ENCODE measurements at places on chromosomes 3 and 15.

GRCh38 chr3:165523801-165524200 lies 313.4 kb downstream of the BCHE start:
- DNase-seq: no peak

- DNase-seq: no peak
These were observed 24.7 kb downstream of the CEMIP start for GRCh38 chr15:80803580-80804525.

DNA sequence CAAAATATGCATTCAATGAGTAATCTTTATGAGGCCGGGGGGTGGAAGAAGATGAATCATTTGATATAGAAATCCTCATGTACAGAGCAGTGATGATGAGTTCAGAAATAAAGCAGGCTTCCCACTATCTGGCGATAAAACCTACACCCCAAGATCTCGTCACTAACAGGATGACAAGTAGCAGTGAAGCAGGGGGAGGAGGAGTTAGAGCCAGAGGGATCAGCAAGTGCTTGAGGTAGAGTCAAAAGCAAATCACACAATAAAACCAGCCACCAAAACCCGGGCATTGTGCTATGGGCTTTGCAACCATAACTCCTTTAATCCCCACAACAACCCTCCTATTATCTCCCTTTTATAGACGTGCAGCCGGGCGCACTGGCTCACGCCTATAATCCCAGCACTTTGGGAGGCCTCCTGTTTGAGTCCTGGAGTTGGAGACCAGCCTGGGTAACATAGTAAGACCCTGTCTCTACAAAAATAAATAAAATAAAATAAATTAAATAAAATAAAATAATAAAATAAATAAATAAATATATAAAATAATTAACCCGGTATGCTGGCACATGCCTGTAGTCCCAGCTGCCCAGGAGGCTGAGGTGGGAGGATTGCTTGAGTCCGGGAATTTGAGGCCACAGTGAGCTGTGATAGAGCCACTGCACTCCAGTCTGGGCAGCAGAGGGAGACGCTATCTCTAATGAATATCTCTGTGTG lies 53.0 kb downstream of the STARD5 start:
- no peak for DNase-seq

DNA sequence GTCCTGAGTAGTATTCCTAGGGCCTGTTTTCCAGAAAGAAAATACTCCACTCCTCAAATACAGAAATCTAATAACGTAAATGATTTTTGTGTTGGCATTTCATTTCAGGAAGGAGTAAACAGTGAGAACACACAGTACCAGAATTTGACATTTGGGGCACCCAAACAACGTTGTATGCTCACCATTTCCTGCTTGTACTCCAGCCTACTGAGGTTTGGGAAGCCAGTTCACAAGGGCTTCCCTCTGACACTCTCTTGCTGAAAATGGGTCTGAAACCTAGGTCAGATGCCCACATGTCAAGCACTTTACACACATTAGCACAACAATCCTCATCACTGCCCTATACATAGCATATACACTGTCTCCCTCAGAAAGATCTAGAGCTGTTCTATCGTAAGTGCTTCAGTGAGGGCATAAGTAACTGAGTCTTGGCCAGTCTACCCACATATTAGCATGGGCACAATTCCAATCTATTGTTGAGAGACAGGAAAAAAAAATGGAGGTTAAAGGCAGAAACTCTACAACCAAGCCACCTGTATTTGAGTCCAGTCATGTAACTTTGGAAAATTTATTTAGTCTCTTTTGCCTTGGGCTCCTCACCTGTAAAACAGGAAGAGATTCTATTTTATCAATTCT lies 43.5 kb upstream of the RSL24D1 start:
- no peak for DNase-seq

DNA sequence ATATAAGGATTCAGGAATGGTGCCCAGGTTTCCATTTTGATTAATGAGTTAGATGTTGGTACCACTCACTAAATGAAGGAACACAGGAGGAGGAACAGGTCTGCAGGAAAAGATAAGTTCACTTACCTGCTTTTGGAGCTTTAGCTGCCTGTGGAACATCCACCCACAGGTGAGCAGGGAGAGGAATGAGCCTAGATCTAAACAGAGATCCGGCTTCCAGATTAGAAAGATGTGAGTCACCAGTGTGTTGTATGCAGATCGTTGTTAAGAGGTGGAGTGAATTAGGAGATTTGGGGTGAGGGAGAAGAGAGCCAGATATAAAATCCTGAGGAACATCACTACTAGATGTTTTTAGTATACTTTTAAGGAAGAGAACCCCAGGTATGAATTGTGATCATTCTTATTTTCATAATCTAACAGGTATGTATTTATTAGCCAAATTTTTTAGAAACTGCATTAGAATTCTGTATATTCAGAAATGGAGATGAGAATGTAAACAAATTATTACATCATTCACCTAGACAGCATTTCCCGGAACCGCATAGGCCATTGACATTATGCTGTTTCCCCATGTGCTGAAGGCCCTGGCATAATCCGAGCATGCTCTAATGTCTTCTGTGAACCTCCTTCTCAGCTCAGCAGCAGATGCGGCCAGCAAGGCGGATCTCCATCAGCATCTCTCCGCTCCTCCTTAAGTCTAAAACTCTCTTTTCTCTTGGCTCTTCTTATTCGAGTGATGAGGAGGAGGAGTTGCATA lies 118.2 kb downstream of the KLHL25 start:
- no peak for DNase-seq

DNA sequence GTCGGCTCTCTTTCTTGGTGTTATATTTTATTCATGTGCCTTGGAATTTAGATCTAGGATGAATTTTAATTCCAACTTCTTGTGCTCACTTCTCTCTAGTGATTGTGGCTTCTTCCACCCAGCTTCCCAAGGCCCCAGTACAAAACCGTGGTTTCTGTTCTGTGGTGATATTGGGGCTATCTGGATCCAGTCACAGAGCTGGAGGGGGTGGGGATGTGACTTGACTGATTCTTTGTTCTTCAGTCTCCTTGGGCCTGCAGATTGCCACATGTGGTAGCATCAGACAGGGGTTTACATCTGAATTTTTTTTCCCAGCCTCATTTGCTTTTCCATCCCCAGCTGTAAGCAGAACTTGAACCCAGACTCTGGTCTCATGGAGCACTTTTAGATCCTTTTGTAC lies 98.5 kb upstream of the ADAMTSL3 start:
- DNase-seq: no peak

DNA sequence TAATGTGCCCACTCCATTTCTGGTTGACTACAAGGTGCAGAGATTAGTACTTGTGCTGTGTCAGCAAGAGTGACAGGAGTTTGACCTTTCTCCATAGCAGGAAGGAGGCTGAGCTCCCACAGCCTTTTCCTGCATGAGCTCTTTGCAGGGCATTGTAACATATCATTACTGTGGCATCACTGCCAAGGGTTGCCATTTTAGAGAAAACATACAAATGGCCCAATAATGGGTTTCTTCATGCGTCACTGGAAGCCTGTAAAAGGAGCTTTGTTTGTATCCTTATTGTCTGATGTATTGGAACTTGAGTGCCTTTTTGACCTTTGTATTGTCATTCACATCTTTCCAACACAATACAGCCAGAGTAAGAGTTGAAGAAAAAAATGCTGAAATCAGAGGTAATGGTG lies 323.0 kb upstream of the CDIN1 start:
- no peak for DNase-seq

DNA sequence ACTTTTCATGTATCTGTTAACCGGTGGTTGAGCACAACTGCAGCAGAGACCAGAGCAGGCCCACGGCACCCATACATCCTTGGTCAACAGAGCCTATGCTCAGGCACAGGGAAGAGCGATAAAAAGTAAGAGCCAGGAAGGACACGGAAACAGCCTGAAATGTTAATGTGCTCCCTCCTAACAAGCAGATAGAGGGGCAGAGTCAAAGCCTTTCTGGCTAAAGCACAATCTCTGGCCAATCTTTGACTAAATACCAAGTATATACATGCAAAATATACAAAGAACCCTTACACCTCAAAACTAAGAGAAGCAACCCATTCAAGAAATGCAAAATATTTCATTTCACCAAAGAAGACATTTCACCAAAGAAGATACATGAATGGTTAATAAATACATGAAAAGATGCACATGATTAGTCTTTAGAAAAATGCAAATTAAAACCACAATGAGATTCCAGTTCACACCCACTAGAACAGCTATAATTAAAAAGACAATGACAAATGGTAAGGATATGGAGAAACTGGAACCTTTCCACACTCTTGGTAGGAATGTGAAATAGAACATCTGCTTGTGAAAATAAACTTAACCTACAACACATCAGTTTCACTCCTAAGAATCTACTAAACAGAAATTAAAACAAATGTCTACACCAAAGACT lies 88.0 kb downstream of the OSBPL10 start:
- DNase-seq: no peak

GRCh38 chr3:21859124-21860081 lies 108.4 kb upstream of the ZNF385D start:
- no peak for DNase-seq

GRCh38 chr15:88890495-88890894 lies 4.8 kb downstream of the HAPLN3 start:
- DNase-seq: no peak

- no peak for DNase-seq
These were observed 11.7 kb downstream of the ARHGEF26 start for GRCh38 chr3:154132777-154133375.

GRCh38 chr15:75673426-75674235 lies 25.9 kb downstream of the SNX33 start:
- DNase-seq: no peak

DNA sequence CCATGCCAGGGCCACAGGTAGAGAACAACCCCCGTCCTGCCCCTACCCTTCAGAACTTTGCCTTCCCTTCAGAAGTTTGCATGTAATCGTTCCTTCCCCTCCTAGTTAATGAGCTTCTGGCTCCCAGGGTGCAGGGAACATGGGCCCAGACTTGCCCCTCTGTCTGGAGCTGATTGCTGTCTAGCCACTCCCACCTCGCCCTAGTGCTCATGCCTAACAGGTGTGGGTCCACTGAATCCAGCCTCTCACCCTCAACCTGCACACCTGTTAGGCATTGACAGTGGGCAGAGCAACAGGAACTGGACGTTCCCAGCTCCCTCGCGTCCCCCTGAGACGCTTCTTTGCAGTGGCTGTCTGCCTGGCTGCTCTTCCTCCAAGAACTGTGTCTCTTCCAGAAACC lies 40.3 kb downstream of the WNT5A start:
- no peak for DNase-seq

- no peak for DNase-seq
These were observed 141.2 kb upstream of the GADL1 start for GRCh38 chr3:31035681-31036080.

DNA sequence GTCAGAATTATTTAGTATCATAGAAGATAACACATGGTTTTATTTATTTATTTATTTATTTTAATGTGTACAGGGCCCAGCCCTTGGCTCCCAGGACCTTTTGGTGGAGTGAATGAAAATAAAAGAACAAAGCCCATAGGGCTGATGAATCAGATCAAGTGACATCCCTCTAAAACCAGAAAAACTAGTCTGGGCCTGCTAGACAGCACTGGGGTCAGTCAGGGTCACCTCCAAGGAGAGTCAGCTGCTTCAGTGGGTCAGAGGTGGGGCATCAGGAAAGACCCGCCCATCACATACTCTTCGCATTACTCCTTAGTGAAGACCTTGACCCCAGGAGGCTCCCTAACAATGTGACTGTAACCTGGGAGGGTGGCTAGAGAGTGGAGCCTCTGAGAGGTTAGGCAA lies 12.8 kb downstream of the PPCDC start:
- DNase-seq: no peak

DNA sequence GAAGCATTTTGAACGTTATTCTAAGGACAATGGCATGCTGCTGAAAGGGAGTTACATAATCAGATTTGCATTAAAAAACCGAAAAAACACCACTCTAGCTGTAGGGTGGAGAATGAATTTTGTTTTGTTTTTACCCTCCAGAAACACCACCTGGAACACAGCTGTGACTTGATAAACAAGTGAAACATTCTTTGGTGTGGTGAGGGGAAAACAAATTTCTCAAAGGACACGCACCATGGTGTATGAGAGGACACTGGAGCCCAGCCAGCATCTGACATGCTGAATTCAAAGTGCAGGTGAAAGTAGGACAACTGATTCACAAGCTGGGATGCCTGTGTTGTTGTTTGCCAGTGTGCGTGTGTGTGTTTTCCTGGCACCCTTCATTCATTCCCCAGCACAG lies 554.5 kb upstream of the TBL1XR1 start:
- no peak for DNase-seq

DNA sequence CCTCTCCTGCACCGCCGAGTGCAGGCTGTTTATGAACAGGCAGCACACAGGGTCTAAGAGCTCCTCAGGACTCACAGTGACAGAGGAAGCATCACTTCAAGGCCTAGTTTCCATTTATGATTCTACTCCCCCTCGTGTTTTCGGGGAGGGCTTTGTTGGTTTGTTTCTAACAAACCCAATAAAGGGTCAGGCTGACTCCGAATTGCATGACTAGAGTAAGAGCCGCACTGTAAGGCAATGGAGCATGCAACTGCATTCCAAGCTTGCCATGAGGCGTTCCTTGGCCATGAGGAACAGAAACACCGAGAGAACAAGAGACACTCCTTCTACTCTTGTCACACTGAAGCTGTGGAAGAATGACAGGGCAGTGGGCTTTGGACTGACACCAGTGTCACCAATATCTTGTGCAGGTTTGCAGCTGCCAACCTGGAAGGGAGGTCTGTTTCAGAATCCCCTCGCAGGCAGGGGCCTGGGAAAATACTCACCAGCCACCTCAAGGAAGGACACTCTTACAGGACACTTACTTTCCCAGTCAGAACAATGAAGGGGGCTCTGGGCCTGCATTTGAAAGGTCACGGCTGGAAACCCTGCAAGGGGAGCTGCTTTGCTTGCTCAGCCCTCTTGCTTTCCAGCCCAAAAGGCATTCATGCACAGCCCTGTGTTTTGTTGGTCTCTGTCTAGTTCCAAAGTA lies 96.8 kb downstream of the ADAMTS17 start:
- no peak for DNase-seq

DNA sequence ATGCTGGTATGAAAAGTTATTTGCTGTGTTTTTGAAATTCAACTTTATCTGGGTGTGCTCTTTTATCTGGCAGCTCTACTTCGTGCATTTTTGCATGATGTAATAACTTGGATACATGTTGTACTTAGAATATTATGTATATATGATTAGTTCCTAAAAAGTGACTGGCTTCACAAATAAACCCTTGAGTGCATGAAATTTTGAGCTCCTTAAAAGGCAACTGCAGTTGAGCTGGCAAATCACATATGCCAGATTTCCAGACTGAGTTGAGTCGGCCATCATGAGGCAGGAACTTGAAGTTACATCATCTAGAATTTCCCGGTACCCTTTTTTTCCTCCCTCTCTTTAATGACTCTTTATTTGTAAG lies 162.5 kb downstream of the FNDC3B start:
- no peak for DNase-seq
